Inflammatory macrophage treated with lipopolysaccharide for 4 hours (primary cell): ENCODE measurements at places on chromosomes 12 and 14.

- DNase-seq, result no peak
Observed at GRCh38 chr14:89740241-89740640, 214.3 kb downstream of the EFCAB11 start.

GRCh38 chr12:38892087-38892786, 13.2 kb downstream of the CPNE8 start:
- peak; percentile 40 for DNase-seq

DNA sequence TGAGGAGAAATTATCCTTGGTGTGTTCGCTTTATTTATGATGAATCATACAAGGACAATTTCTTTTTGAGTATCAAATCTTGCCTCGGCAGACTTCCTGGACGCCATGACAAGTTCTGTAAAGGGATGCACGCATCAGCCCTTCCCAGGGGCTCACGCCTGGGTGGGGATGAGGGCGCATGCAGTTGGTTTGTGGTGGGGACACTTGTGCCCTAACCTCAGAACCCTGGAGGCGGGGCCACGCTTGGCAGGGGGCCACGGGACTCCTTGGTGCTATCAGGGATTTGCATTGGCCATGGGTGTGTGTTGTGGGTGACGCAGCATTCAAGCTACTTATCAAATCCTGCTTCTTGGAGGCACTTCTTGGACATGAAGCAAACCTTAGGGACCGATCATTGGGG, 143.8 kb upstream of the RTL1 start:
- no peak for DNase-seq

- no peak for DNase-seq
Observed at GRCh38 chr14:68684466-68685418, 108.1 kb downstream of the ZFP36L1 start.

- DNase-seq, result peak; percentile 67
Observed at GRCh38 chr12:3803865-3804472, 51.1 kb upstream of the CRACR2A start.

DNA sequence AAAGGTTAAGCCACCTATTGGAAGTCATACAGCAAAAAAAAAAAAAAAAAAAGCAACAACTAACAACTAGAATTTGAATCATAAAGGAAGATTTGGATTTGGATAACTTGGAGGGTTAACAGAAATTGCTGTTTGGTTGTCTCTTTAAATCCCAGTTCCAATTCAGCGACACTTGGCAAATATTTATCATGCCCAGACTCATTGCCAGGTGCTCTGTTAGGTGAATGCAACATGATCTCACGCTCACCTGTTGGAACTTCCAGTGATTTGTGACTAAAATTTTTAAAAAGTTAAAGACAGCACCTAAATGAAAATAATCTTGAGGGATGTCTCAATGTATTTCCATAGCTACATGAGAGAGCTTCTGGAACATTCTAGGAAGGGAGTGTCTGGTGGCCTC, 103.7 kb downstream of the TBX3 start:
- no peak for DNase-seq

- DNase-seq, result no peak
Observed at GRCh38 chr14:42563313-42563712, 956.6 kb downstream of the LRFN5 start.

- DNase-seq, result peak; percentile 17
Observed at GRCh38 chr12:117046011-117046369, 53.2 kb downstream of the TESC start.

DNA sequence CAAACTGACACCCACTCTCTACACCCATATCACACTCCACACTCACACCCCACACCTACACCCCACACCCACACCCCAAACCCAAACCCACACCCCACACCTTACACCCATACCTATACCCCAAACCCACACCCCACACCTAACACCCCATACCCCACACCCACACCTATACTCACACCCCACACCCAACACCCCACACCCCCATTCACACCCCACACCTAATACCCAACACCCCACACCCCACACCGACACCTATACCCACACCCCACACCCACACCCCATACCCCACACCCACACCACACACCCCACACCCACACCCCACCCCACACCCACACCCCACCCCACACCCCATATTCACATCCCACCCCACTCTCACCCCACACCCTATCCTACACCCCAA, 38.5 kb downstream of the TMEM120B start:
- no peak for DNase-seq

DNA sequence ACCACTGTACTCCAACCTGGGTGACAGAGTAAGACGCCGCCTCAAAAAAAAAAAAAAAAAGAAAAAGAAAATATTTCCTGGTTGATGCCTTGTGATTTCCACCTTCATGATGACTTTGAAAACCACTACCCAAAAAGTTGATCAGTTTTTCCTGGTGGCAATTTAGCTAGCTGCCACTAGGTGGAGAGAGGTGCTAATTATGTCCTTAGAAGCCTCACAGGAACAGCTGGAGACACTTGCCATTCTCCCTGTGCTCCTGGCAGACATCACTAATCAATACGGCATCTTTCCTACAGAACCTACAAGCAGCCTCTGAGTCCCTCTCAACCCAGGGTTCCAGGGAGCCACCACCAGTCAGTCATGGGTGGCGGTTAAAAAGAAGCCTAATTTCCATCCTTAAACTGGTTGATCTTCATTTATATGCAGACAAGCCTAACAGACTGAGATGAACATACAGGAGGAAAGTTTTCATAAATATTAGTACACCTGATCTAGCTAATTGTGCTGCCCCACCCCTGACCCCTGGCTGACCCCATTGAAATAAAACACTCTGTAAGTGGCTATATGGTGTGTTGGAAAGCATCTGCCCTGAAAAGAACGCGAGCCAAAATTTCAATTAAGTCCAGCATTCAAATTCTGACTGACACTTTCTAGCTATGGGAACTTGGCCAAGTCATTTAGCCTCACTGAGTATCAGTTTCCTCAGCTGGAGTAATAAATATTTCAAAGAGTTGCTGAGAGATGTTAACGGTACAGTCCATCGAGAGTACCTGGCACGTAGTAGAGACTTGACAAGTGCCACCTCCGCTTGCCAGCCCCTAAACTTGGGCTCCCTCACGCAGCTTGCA, 6.2 kb upstream of the OAS1 start:
- peak; percentile 72 for DNase-seq

- DNase-seq, result no peak
Observed at GRCh38 chr14:76537906-76538647, 162.1 kb downstream of the ESRRB start.

- no peak for DNase-seq
Observed at GRCh38 chr12:3310271-3311026, 180.6 kb upstream of the PRMT8 start.
